ENCODE measurements at places on chromosomes 7 and 10.

DNA sequence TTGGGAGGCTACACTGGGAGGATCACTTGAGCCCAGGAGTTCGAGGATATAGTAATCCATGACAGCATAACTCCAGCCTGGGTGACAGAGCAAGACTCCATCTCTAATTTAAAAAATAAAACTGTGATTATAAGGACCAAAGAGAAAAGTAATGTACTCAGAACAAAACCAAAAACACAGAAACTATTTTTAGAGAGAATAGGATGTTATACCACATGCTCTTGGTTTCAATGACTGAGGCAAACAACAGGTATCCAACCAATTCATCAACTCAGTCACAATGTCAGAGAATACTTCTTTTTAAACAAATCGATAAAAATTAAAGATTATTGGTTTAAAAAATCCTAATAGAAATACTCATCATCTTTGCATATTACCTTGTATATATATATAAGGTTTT is 186.7 kb downstream of the TPK1 start:
- DNase-seq: no peak

- DNase-seq: no peak
These were observed 252.0 kb downstream of the PTEN start for GRCh38 chr10:88115407-88115806.

DNA sequence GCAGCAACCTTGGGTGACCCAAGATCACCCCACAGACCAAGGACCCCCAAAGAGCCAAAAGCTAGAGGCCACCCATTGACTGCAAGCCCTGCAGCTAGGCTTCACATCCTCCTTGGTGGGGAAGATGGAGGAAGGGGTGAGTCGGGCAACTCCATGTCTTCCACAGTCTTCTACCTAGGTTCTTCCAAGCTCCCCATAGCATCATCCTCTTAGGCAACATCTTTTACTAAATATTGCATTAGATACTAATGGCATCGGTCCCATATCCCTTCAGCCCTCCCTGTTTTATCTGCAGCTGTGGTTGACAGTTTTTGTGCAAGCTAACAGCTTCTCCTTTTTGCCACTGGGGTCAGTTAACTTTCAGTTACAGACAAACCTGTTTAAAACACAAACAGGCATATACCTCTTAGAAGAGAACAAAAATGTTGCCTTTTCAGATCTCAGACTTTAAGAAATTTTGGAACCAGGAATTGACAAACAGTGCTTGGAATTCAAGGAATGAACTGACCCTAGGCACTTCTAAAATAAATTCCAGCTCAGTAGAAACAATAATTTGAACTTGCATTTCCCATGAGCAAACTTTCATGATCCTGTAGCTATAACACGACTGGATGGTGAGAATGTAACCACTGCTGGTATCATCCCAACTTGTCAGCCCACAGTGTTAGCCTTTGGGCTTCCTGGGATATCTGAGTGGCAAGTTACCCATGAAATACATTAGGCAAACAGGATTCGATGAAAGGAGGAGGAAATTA is 33.9 kb upstream of the MSMB start:
- no peak for DNase-seq

- peak; percentile 34 for DNase-seq
These were observed 289.6 kb upstream of the NFE2L3 start for GRCh38 chr7:25862261-25863004.

DNA sequence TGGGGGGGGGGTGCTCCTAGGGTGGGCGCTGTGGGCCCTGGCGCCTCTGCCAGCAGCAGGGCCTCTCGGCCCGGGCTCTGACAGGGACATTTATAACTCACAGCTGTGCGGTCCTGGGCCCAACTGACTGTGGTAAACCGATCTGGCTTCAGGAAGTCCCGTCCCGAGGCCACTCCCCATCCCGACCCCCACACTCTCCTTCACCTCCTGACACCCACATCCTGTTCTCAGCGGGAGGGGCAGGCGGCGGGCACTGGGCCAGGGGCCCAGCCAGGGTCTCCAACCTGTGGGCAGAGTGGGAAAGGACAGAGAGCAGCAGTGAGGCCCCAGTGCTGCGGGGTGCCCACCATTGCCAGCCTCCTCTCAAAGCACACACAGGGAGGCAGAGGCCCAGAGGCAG is 69.1 kb downstream of the ZMIZ1 start:
- no peak for DNase-seq

- no peak for DNase-seq
These were observed 57.5 kb downstream of the MDFIC start for GRCh38 chr7:114979388-114979787.

DNA sequence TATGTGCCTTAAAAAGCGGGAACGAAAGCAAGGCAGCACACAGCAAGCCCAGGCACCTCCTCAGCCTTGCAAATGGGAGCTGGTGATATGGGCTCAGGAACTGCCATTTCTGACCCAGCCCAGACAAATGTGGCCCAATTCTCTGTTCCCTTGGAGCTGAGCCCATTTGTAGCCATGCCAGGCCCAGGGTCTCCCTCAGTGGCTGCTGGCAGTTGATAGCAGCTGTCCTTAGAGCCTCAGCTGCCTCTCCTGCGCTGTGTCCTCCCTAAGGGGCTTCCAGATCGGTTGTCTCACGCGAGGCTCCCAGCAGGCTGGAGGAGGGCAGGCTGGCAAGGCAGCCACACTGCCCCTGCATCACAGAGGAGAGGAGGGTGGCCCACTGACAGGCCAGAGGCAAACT is 275.8 kb downstream of the KCNMA1 start:
- no peak for DNase-seq

DNA sequence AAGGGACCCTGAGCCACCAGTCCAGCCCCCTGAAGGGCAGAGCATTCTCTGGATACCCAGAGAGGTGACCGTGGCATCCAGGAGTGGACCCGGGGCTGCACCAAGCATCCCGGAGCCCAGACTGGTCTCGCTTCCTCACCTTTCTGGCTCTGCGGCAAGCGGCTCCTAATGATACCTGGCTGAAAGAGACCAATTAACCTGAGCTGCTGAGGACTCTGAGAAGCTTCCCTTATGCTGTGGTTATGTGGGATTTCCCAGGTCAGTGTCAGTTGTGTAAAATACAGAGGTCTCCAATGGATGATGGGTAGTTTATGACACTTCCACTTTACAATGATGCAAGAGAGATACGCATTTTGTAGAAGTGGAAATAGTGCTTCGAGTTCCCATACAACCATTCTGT is 51.5 kb downstream of the PFKFB3 start:
- DNase-seq: no peak
